ENCODE measurements at places on chromosomes 6 and 20.

GRCh38 chr6:113464960-113465359, 392.2 kb upstream of the MARCKS start:
- DNase-seq, result no peak

- no peak for DNase-seq
Observed at GRCh38 chr20:16113736-16114135, 459.5 kb downstream of the KIF16B start.

GRCh38 chr20:63664861-63665594, 6.9 kb downstream of the RTEL1 start:
- no peak for DNase-seq

DNA sequence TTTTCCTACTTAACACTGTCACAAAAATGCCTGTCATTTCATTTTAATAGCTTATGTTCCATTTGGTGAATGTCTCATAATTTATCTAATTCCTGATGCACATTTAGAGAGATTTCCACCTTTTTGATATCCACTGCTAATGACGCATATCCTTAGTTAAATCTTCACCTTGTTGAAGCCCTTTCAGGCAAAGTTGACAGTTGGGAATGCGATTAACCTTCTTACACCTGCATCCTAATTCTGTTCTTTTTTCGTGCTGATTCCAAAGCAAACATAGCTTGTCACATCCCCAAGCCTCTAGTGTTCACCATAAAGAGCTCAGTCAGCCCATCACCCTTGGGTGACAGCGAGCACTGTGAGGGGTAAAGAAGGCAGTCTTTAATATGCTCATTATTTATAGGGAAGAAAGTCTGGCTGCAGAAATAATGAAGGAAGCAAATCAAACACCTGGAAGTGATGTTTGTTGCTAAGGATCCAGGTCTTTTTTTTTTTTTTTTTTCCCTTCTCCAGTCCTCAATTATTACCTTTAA, 205.6 kb downstream of the DTNBP1 start:
- peak; percentile 29 for DNase-seq

DNA sequence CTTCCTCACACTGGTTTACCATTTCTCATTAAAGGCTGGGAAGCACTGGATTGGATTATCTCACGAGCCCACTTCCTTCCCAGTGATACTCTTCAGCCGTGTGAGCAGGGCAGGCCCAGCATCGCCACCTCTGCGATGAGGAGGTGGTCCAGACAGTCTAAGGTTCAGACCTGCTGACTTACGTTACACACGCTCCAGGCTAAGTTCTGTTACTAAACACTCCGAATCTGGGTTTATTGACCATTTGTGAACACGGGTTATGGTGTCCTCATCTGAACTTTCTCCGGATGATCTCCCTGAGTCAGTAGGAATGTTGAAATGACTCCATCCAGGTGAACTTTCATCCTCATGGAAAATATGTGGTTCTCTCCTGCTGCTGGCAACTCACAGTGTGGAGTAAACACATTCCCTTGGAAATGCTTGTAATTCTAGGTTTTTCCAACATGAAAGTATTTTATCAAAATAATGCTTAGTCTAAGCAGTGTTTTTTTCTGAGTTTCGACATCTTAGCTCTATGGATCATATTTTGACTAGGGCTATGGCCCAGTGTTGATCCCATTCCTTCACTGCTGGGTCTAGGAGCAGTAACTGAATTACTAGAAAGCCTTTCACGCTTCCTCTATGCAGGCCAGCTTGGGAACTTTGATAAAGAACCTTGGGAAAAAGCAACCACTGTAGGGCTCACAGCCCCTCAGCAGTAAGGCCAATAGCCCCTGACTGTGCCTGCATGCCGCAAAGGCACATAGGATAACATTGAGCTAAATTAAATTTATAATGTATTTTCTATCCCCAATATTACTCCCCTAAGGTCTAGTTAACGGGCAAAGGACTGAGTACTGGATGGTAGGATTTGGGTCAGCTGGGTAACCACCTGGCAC, 37.7 kb upstream of the PXDC1 start:
- no peak for DNase-seq

DNA sequence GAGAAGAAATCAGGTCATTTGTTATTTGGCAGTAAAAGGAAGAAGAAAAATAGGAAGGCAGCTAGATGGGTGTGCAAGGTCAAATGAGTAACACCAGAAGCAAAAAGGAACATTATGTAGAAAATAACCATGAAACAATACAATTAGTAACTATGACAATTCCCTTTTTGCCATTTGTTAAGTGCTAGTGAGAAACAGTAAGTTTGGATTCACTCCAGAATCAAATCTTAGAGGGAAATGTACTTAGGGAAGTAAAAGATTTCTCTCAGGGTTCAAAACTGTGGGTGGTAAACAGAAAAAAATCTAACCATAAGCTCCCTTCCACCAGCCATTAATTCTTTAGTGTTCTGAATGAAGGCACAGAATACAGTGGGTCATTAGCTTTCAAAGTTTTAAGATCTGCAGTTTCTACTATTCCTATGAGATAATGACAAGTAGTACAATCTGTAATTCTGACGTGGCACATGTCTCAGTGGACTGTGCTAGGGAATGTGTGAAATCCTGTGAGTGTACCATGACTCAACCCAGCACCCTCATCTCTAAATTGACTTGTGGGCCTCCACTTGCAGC, 17.1 kb downstream of the REPS1 start:
- no peak for DNase-seq

GRCh38 chr6:121823437-121823851, 388.0 kb downstream of the GJA1 start:
- DNase-seq, result no peak

DNA sequence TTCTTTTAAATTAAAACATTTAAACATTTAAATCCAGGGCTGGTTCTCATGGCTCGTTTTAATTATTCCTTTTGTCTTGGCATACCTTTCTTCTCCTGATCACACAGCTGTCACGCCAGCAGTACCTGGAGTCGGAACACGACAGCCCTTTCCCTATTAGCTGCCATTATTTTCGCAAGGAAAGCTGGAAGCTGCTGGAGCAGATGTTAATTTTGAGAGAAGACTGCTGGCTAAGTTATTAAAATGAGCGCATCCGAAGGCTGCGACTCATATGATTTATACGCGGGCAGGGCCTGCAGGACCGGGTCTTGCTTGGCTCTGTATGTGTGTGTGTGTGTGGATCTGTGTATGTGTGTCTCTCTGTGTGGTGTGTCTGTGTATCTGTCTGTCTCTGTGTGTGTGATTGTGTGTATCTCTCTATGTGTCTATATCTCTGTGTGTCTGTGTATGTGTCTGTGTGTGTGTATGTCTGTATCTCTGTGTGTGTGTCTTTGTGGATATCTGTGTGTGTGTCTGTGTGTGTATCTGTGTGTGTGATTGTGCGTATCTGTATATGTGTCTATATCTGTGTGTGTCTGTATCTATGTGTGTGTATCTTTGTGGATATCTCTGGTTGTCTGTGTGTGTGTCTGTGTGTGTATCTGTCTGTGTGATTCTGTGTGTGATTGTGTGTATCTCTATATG, 191.5 kb downstream of the CDH4 start:
- no peak for DNase-seq

DNA sequence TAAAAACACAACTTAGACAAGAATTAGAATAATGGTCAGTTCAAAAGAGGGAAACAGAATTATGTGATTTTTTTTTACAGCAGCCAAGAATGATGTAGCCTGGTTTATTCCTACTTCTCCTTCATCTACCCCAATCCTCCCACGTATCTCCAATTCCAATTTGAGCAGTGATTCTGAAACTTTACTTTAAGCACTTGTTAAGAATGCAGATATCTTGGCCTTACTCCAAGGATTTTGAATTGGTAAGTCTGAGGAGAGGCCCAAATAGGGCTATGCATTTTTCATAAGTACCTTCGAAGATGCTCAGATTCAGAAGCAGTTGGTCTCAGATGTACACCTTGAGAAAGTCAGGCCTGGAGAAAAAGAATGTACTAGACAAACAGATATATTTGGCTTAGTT, 233.4 kb upstream of the FLRT3 start:
- no peak for DNase-seq

DNA sequence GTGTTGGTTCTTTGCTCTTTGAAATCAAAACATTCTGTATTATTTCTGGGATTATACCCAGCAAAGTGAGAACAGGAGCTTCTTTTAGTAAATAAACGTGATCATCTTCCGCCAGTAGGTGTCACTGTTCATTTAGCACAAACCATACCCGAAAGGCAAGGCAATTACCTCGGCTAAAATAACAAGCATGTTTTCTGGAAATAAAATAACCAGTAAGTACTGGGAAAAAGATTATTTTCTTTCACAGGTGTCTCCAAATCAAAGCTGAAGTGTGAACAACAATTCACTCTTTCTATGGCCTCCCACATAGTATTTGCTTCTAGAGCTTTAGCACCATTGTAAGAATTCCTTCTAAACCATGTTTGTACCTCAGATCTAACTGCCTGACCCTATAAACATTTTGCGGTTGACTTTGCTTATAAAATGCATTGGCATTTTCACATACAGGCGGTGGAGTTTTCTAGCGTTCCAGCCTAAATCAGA, 144.6 kb upstream of the AGPAT4 start:
- peak; percentile 58 for DNase-seq

Data from SHP77 (cell line).